Head of caudate nucleus (tissue), 42 donors: ENCODE measurements at places on chromosomes 5 and 9.

DNA sequence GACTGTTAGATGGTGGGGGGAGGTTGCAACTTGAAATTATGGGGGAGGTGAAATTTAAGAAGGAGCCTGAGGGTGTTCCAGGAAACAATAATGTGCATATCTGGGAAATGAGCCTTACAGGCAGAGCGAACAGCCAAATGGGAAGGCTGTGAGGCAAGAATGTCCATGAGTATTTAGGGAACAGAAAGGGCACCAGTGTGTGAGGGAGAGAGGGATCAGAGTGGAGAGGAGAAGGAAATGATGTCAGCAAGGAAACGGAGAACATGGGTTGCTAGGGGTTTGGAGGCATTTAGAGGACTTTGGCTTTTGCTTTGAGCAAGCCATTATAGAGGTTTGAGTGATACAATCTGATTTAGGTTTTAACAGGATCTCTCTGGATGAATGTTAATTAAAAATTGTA, 285.4 kb downstream of the TLE4 start:
- no peak for DNase-seq

DNA sequence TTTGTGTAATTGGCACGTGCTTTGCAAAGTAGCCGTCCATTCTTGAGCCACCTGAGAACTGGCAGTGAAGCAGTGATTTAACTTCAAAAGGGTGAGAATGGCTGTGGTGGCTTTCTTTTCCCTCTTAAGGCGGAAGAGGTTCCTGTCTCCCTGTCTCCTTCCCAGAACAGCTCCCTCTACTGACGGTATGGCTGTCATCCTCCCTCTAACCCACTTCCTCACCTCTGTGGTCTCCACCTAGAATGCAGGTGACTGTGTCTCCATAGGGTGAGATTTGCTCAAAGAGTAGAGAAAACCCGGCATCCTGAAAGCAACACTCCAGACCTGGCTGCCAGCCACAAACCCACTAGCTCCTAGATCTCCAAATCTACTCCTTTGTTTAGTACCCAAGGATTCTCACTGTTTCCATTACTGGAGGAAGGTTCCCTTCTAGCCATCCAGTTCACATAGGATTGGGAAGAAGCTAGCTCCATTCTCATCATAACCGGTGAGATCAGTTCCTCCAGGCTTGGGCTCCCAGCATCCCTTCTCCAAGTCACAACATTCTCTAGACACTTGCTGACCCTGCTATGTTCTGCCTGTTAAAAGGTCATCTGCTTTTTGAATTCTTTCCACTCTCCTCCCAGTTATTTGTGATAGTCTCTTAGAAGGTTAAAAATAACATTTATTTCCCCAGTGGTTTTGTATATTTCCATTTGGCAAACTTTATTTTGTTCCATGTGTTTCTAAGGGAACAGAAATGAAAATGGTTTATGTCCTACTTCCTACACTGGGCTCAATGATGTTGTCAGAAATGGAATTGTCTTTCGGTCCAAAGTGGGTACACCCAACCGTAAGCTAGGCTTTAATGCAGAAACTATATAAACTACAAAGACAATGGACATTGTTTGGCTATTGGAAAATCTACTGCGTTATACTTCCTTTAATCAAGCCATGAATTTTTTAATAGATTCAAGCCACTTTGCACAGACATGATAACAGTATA, 269.4 kb downstream of the CWC27 start:
- no peak for DNase-seq

GRCh38 chr9:73371801-73372200, 220.1 kb downstream of the ANXA1 start:
- no peak for DNase-seq

DNA sequence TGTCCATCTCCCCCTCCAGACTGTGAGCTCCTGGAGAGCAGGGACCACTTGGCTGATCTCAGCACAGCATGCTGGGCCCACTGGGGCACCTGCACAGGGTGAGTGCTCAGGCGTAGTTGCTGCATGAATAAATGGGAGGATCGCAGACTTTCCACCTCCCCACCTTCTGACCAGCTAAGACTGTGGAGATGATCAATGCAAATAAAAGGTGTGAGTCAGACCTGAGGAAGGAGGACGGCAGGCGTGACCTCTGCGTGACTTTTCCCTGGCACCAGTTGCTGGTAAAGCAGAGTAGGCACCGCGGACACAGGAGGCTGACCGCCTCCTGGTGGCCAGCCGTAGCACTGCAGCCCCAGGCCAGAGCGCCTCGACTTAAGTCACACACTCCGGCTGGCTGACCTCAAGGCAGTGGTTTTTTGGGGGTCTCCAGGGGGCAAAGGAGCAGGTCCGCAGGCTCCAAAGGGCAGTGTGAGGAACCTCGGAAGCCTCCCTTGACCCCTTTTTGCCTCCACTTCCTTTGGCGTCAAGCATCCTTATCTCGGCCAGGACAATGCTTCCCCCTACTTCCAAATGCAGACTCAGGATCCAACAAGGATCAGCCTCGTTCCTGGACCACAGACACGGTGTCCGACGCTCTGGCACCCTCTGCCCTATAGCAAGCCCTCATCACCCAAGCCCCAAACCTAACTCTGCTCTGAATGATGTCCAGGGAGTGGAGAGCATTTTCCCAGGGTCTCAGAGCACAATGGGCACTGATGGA, 12.7 kb upstream of the TDRD7 start:
- DNase-seq = peak; percentile 82

GRCh38 chr5:87302061-87302460, 34.4 kb downstream of the RASA1 start:
- DNase-seq = no peak

- DNase-seq = no peak
These were observed 131.7 kb downstream of the ADAMTS16 start for GRCh38 chr5:5271786-5272321.

DNA sequence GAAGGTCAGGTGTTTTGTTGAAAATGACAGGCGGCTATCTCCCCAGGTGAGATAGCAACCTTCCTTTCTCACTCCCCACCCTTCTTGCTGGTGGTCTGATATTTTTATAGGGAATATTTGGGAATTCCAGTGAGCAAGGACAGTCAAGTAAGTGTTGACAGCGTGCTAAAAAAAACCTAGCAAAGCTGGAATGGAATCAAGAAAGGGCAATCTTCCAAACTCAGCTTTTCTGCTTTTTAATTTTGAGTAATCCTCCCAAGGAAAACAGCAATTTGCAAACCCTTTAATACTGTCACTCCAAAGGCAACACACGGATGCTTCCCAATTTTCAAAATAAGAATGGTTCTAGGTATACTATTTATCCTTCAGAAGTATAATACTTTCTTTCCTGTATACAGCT, 143.7 kb upstream of the PCA3 start:
- no peak for DNase-seq

DNA sequence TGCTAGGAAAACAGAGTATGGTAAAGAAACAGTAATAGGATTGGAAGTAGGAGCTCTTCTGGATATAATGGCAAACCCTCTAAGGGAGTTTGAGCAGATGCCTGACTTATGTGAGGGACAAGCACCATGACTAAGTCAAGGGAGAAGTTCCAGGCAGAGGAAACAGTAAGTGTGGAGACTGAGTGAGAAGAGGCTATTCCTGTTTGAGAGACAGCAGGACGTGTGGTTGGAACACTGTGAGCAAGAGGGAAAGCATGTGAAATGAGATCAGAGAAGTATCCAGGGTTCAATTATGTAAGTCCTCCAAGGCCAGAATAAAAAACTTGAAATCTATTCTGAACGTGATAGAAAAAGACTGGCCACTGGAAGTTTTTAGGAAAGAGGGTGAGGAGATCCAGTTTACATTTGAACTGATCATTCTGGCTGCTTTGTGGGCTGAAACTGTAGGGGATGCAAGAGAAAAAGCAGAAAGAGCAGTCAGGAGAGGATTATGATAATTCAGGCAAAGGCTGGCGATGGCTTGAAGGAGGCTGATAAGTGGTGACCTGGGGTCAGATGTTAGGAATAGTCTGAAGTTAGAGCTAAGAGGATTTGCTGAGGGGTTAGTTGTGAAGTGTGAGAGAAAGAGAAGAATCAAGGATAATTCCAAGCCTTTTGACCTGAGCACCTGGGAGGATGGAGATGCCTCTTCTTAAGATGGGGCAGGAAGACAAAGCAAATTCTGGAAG, 19.2 kb downstream of the DMAC1 start:
- DNase-seq = no peak

GRCh38 chr5:111227226-111227782, 3.1 kb downstream of the CAMK4 start:
- no peak for DNase-seq

GRCh38 chr9:130128733-130129431, 43.3 kb upstream of the NCS1 start:
- peak; percentile 66 for DNase-seq

DNA sequence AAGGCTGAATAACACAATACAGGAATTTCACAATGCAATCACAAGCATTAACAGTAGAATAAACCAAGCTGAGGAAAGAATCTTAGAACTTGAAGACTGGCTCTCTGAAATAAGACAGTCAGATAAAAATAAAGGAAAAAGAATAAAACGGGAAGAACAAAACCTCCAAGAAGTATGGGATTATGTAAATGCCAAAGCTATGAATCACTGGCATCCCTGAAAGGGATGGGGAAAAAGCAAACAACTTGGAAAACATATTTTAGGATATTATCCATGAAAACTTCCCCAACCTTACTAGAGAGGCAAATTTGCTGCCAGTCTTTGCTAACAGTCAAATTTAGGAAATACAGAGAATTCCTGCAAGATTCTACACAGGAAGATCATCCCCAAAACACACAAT, 157.9 kb downstream of the ALDH1A1 start:
- DNase-seq = no peak

GRCh38 chr5:141543053-141543452, 54.2 kb downstream of the PCDHGC5 start:
- DNase-seq = no peak

- no peak for DNase-seq
These were observed 460.6 kb downstream of the CETN3 start for GRCh38 chr5:89948977-89949376.

- DNase-seq = no peak
These were observed 236.2 kb downstream of the NNT start for GRCh38 chr5:43839218-43839617.

DNA sequence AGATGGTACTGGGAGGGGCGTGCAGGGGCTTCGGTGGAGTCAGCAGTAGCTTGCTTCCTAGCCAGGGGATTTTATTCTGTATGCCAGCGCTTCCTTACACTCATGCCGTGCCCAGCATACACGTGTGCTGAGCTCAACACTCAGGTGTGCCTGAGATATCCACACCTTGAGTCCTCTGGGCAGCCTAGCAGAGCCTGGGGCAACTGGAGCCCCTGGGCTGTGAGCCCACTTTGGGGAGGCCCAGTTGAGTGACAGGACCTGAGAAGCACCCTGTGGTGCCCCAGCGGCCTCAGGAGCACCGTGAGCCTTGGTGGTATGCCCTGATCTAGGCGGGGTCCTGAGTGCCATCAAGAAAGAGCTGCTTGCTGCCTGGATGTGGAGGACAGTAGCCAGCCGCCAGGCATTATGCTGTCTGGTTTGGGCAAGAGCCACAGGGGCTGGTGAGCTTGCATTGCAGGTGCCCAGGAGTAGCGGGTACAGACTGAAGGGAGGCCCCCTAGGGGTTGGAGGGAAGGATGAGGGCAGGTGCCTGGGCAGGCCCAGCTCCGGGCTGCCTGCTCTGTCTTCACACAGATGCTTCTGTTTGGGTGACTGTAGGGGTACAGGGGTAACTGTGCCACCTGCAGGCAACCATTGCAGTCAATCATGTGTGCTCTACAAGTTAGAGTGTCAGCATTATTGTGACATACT, 42.9 kb downstream of the BNIP1 start:
- DNase-seq = no peak

GRCh38 chr9:107270082-107270481, 13.0 kb upstream of the RAD23B start:
- no peak for DNase-seq

DNA sequence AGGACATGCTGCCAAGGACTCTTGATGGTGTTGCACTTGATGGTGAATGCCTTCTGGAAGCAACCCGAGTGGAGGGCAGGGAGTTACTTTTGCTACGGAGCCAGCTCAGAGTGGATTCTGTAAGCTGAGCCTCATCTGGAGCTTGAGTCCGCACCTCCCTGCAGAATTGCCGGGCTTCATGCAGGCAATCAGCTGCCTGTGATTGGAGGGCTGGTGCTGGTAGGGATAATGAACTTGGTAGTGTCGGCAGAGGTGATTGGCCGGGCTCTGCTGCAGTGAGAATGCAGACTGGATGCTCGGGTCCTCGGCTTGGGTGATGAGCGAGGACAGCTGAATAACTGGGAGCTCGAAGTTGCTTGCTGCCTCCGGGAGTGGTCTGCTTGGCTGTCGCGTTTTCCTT, 23.1 kb downstream of the SLC25A25 start:
- peak; percentile 86 for DNase-seq

DNA sequence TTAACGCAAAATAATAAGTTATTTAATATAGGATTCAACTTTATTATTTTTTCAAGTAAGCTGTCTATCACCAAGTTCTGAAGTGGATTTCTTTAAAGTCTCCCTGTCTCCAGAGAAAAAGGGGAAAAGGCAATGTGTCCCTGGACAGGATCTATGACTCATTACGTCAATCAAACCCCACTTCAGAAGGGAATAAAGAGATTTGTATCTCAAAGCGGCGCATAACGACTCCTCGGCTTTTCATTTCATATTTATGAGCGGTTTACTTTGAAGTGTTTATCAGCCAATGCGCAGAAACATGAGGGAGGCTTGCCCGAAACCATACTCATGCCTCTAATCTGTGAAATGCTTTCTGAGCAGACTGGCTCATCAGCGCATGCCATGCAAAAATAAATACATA, 938.6 kb upstream of the WWC1 start:
- no peak for DNase-seq

DNA sequence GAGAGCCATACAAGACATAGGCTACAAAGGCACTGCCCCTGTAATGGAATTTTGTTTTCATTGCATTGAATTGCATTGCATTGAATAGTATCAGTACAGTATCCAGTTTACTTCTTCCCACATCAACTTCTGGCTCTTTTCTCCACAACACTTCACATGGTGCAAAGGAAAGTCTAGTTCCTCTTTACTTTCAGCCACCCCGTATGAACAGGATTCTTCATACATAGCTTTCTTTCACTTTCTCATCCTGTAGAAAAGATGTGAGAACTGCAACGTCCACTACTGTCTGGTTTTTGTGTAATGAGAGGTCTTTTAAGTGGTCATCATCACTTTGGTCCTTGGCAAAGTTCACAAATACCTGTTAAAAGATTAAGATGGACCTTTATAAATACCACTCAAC, 20.2 kb downstream of the NIPSNAP3B start:
- no peak for DNase-seq

DNA sequence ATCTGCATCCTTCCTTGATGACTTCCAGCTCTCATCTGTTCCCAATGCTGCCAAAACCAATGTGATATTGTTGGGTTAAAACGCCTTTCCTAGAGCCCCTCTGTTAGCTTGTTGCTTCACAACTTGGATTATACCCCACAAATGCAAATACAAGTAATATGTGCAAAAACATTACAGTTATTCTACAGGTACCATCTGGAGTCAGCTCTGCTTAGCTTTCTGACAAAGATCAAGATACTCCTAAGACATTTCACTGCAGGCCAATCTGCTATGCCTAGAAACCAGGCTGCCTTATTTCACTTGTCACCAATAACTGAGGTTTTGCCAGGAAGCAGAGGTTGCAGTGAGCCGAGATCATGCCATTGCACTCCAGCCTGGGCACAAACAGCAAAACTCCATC, 36.9 kb upstream of the ACO1 start:
- no peak for DNase-seq

GRCh38 chr9:109934136-109934856, 154.3 kb downstream of the PALM2AKAP2 start:
- no peak for DNase-seq

GRCh38 chr5:6082685-6083084, 295.7 kb downstream of the MED10 start:
- DNase-seq = no peak
